H1 (cell line): ENCODE measurements at places on chromosomes 7 and 10. TPM values are rescaled to one million over a fixed set of nuclear protein-coding genes. Genes with fewer than 3 reads are reported as not detected.

CXCL12 gene
- 48.0 and 51.4 TPM in 2 replicates for total RNA-seq

CACUL1 gene
- total RNA-seq: 34.2 and 43.9 TPM in 2 replicates

MUC12 gene
- total RNA-seq: 7.0 and 7.7 TPM in 2 replicates

COL26A1 gene
- 68.8 and 71.4 TPM in 2 replicates for total RNA-seq

HOXA3 gene
- not detected in 2 replicates for total RNA-seq

FAM13C gene
- 0.23 and 0.56 TPM in 2 replicates for total RNA-seq

AZGP1 gene
- total RNA-seq: 0.29 and 0.52 TPM in 2 replicates

KCP gene
- 1.8 and 2.0 TPM in 2 replicates for total RNA-seq

ELMO1 gene
- total RNA-seq: 18.4 and 20.6 TPM in 2 replicates

AOAH gene
- total RNA-seq: 0.55 TPM in 1 of 2 replicates, not detected in the other
